ENCODE measurements at places on chromosomes 6 and 20. TPM values are rescaled to one million over a fixed set of nuclear protein-coding genes. Genes with fewer than 3 reads are reported as not detected.

- no peak for DNase-seq
Measured at GRCh38 chr6:72646604-72647485, 25.0 kb downstream of the KCNQ5 start.

Gene MICAL1
- 31.2 TPM for polyA plus RNA-seq

Gene BMP6
- 8.7 TPM for polyA plus RNA-seq

Gene CEBPB
- polyA plus RNA-seq, result 6.8 TPM

Data from right renal pelvis (tissue), 4 donors.